ENCODE measurements at places on chromosomes 7 and 10. TPM values are rescaled to one million over a fixed set of nuclear protein-coding genes. Genes with fewer than 3 reads are reported as not detected.
A peak's percentile ranks its signal among the peaks of the same experiment; 100 is the strongest.

GRCh38 chr7:119102291-119102690 lies 877.8 kb downstream of the ANKRD7 start:
- DNase-seq = no peak

GRCh38 chr7:30907527-30908267 lies 4.0 kb upstream of the AQP1 start:
- no peak for DNase-seq

DNA sequence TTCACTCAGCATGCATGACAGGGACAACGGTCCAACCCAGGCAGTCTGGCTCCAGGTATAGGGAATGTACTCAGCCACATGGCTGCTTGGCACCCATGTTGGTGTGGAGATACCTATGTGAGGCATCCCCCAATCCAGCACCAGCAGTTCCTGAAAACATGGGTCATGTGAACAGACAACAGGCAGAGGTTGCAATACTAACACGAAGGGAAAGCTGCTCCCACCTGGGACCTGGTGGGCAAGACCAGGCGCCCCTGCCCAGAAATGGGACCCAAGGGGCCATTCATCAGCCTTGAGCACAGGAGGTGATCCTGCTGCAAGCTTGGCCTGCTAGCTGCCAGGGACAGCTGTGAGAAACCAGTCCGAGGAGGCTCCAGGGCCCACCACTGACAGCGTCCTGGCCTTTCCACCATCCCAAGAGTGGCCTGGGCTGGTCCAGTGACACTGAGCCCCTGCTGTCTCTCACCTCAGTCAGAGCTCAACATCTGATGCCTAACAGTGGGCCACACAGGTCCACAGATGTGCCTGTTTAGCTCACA lies 142.3 kb downstream of the ARHGAP22 start:
- DNase-seq = peak; percentile 1

The EBF3 gene
- not detected for total RNA-seq

The KIF11 gene
- 0.38 TPM for total RNA-seq
